ENCODE measurements at places on chromosomes 11 and 22.

DNA sequence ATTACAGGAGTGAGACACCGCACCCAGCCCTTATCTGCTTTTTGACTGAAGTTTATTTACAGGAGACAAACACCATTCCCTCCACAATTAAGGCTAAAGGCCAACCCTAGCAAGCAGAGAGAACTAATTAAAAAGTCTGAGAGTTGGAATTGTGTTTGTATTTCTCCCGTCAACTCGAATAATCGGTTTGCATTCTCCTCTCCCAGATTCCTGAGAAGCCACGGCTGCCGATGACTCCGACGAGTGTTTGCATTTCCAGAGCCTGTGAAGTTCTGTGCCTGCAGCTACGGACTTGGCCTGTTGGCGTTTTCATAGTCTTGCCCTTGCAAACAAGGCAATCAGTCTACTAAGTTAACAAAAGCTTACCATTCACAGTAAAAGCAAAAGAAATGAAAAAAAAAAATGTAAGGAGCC, 73.2 kb upstream of the NUP50 start:
- DNase-seq, result no peak

DNA sequence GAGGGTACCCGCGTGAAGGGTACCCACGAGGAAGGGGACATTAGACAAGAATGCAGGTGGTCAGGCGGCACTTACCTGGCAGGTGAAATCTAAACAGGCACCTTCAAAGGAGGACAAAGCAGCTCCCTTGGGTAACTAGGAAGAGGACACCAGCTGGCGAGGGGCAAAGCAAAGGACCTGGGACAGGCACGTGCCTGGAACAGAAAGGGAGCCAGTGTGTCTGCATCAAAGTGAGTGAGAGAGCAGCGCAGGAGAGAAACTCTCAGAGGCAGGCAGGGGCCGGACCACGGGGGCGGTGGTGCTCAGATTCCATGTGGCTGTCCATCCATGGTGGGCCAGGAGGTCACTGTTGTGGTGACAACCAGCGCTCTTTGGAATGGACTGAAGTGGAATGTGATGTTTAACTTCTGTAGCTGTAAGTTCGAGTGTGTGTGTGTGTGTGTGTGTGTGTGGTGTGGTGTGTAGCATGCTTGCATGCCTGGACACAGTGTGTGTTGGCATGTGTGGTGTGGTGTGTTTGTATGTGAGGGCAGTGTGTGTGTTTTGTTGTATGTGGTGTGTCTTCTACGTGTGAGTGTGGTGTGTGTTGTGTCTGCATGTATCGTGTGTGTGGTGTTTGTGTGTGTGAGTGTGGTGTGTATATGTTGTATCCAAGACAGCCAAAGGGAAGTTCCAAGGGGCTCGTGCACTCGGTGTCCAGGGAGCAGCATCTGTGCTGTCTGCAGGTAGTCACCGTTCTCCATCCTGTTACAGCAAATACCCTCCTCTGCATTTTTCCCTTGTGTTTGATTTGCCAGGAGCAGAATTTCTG, 86.4 kb downstream of the CDKN1C start:
- DNase-seq, result no peak

GRCh38 chr11:115548878-115549528, 44.8 kb upstream of the CADM1 start:
- DNase-seq, result no peak

- DNase-seq, result no peak
Observed at GRCh38 chr11:77395460-77396173, 78.3 kb downstream of the PAK1 start.

GRCh38 chr11:65151331-65151899, 17.1 kb upstream of the SYVN1 start:
- no peak for DNase-seq
